ENCODE measurements at places on chromosomes 5 and 9.

DNA sequence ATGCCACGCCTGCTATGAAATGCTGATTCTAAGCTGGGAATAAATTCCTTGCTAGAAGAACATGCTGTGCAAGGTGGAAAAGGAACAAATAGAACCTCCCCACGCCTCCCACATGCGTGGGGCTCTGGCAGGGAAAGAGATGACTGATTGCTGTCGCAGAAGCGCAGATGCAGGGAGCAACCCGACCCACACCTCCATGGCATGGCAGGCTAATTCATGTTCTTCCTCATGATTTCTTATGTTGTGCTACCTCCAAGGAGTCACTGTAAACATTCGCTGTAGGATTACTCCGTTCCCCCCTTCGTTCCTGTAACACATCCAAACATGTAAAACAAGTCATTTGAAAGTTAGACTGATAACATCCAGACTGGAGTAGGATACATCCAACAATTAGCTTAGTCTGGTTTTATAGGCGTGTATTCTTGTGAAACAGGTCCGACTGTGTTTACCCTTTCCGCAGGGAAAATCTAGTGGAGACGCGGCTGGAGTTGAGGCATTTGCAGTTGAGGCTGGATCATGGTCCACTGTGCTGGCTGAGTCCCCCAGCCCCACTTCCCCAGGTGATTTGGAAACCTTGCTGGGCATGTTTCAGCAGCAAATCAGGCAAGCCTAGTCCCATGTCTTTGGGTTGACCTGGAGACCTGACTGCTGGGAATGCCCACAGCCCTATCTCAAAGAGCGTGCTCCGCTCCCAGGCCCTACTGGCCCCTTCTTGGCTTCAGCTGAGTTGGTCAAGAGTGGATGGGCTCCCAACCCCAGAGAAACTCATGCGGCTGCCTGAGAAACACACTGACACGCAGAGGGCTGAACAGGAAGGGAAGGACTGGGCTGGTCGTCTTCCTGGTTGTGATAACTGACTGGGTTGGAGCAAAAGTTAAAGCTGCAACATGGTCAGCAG is 24.8 kb upstream of the ANKRD33B start:
- DNase-seq = no peak

- no peak for DNase-seq
Measured at GRCh38 chr5:148963664-148964063, 99.2 kb downstream of the SH3TC2 start.

DNA sequence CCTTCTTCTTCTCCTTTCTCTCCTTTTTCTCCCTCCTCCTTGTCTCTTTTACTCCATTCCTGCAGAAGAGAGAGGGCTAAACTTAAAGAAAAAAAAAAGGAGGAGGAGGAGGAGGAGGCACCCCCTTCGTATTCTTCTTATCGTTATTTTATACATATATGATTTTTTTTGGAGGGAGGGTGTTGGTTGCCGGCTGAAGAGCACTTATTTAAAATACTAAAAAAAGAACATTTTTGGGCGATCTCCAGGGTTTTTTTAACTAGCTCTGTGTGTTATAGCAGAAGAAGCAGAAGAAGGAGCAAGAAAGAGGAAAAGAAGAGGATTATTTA is 381 bp downstream of the NR2F1 start:
- DNase-seq = no peak

DNA sequence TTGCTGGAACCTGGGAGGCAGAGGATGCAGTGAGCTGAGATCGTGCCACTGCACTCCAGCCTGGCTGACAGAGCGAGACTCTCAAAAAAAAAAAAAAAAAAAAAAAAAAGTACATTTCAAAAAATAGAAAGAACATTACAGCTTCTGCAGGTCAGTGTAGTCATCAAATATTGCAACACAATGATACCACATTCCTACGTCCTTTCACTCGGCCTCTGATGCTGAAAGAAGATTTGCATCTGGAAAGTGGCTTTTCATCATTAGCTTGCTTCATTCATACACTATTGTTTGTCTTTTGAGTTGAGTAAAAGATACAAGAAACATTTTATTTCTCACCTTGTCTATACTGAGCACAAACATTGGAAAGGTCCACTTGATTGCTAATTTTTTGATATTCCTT is 59.6 kb upstream of the CPLANE1 start:
- no peak for DNase-seq

GRCh38 chr5:12258549-12258948 is 354.3 kb upstream of the CTNND2 start:
- DNase-seq = no peak

DNA sequence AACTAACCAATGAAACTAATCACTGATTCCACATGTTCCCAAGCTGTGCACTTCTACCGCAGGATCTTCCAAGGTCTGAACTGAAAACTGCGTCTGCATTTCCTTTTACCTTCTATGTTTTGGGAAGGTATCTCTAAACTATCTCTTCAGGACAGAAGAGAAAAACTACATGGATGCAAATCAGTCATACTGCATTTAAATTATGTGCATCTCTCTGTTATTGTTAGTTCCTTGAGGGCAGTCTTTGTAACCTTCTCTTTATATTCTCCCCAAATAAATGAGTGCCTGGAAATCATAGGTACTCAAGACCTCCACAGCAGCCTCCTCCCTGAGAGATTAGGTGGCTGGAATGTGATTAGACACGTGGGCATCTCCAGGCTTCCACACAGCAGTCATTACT is 17.1 kb downstream of the MTX3 start:
- no peak for DNase-seq

GRCh38 chr5:5671823-5672222 is 249.3 kb downstream of the ICE1 start:
- DNase-seq = no peak

DNA sequence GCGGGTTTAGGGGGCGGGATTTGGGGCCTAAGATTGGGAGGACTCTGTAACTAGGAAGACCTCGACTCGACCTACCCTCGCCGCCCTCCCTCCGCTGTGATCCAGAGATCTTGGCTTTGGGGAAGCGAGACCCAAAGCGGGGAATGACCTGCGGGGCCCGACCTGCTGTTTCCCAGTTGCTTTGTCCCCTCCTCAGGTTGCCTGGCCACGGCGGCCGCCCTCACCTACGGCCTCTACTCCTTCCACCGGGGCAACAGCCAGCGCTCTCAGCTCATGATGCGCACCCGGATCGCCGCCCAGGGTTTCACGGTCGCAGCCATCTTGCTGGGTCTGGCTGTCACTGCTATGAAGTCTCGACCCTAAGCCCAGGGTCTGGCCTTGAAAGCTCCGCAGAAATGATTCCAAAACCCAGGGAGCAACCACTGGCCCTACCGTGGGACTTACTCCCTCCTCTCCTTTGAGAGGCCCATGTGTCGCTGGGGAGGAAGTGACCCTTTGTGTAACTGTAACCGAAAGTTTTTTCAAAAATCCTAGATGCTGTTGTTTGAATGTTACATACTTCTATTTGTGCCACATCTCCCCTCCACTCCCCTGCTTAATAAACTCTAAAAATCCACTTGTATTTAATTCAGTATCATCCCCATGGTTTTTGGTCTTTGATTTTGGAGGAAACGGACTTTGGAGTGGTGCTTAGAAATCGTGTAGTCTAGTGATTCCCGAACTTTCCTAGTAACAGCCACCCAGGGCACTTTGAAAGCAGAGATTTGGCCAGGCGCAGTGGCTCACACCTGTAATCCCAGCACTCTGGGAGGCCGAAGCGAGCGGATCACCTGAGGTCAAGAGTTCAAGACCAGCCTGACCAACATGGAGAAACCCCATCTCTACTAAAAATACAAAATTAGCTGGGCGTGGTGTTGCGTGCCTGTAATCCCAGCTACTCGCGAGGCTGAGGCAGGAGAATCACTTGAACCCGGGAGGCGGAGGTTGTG is 878 bp downstream of the HIGD2A start:
- DNase-seq = no peak

DNA sequence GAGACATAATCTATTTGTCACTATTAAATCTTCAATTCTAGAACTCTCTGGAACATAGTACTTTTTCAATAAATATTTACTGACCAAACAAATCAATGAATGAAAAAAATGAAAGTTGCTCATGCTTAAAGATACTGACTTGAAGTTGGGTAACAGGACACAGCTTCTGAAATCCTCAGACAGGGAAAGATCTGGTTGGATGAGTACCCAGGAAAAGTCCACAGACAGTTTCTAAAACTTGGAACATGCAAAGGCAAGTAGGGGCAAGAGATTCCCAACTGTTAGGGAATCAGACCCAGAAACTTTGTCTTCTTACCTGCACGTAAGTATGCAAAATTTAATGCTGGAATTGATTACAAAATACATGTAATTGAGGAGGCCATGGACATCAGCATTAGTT is 366.2 kb downstream of the ACTL7B start:
- no peak for DNase-seq

DNA sequence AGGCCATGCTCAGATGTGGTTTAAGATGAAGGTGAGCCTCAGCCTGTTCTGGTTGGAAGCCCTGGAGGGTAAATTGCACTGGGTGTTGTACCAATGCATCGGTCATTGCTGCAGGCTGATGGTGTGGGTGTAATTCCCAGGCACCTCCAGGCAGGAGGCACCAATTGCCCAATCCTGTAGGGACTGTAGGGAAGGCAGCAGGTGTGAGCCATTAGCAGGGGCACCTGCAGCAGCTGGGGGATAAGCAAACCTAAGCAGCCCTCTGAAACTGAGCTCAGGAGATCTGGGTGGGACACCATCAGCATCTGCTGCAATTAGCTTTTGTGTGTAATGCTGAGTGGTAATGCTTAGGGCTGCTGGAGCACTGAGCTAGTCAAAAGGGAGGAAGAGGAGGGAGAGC is 190.1 kb upstream of the TBC1D2 start:
- DNase-seq = no peak

DNA sequence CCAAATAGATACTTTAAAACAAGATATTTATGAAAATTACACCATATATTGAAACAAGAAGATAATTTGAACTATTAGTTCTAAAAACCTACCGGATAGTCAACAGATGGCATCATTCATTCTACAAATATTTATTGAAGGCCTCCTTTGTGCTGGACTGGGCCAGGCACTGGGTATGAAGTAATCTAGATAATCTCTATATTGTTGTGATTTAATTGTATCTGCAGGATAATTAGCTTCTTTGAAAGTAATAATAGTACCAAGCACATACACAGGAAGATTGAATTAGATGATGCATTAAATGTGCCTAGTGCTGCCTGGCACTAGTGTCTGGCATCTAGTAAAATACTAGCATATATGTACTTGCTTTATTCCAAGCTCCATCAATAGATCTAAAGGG is 735.2 kb upstream of the DMAC1 start:
- DNase-seq = no peak

DNA sequence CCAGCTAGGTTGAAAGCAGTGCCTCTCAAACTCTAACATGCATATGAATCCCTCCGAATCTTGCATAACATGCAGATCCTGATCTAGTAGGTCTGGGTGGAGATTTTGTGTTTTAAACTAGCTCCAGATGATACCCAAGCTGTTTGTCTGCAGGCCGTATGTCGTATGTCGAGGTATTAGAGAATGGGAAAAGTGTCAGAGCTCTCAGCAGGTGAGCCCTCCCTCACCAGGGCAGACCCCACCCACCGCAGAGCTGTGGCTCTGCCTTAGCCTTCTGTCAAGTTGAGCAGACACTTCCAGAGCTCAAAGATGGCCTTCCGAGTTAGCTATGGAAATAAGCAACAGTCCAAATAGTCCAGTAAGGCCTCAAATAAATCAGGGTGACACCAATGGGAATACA is 83.2 kb upstream of the MAP3K1 start:
- no peak for DNase-seq

- DNase-seq = no peak
Measured at GRCh38 chr5:107621089-107621488, 49.6 kb downstream of the EFNA5 start.

GRCh38 chr5:143707806-143708205 is 104.2 kb upstream of the HMHB1 start:
- DNase-seq = no peak

DNA sequence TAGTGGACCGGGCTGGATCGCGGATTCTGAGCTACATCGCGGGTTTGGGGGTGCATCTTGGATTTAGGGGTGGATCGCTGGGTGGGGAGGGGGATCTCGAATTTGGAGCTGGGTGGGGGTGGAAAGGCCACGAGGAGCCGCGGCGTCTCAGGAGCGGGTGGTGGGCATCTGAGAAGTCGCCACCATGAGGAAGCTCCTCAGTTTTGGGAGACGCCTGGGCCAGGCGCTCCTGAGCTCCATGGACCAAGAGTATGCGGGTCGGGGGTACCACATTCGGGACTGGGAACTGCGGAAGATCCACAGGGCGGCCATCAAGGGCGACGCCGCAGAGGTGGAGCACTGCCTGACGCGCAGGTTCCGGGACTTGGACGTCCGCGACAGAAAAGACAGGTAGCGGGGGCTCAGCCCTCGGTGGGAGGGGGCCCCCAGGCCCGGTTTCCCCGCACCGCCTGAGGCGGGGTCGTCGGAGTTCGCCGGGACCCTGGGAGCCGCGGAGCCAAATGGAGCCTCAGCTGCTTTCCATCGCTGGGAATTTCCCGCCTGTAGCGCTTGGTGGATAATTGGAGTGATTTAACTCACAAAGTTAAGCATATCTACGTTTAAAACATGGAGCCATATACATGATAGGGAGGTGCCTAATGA is 376 bp downstream of the ANKRD18B start:
- DNase-seq = no peak

- DNase-seq = no peak
Measured at GRCh38 chr5:161863811-161864210, 15.9 kb downstream of the GABRA1 start.

DNA sequence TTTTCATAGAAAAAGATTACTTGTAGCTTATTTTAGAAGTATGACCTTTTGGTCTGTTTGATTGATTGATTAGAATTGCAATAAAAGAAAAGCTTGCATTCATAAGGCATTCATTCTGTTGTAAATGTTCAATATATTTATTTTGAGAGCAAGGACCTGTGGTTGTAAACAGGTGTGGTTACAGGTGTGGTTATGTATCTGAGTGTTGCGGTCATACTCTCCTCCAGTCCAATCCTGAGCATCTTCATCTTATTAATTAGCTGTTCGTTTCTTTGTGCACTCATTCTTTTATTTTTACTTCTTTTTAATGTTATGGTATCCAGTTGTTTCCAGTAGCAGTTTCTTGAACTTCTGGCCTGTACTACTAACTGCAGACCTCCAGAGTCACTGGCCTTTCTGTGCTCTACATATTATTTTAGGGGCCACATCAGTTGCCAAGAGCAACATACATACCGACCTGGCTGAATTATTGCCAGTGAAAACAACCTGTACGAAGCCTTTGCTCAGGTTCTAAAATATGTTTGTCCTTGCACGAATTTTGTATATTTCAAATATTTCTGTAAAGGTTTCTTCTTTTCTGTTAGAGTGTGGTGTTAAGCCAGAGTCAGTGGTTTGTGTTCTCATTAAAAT is 128.7 kb downstream of the CDC42SE2 start:
- DNase-seq = no peak

DNA sequence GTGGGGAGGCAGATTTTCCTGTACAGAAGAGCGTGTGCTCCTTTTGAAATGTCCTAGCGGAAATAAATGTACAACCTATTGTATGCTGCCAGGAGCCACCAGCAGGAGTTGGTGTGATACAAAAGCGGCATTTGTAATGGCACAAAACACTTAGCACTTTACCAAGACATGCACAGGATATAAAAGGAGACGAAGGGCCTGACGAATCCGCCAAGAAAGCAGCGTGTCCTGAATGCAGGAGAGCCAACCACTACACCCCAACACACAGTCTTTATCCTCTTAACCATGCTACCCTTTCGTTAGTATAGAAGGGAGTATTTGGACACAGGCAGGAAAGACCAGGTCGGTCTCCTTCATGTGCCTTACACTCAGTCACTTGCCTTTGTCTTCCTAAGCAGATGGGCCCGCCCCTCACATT is 218.1 kb downstream of the TRIM32 start:
- no peak for DNase-seq

All from GM12864 (cell line).